ENCODE measurements at places on chromosomes 12 and 14.

DNA sequence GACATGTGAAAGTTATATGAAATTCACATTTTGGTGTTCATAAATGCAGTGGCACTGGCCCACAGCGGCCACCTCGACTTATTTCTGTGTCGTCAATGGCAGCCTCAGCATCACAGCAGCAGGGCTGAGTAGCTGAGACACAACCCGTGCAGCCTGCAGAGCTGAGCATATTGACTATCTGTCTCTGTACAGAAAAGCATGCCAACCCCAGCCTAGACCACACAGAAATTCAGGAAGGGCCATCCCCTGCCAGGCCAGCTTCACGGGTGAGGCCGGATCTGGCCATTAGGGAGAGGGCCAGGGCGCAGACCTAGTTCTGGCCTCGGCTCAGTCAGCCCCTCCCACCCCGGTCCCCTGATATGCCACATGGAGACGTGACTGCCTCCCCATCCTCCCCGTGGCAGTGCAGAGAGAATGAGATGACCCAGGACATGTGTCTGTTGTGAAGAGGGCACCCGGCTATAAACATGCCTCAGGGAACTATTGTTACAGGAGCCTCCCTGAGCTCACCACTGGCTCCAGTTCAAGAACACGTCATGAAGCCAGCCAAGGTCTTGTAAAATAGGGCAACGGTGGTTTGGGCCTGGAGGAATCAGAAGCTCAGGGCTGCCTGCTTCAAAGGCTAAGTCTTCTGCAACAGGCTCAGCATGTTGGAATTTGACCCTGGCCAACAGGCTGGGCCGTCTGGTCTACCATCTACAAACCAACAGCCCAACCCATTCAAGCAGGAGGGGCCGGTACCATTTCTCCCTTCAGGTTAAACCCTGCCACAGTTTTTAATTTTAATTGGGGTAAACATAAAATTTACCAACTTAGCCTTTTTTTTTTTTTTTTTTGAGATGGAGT lies 25.5 kb downstream of the SCARB1 start:
- no peak for DNase-seq

DNA sequence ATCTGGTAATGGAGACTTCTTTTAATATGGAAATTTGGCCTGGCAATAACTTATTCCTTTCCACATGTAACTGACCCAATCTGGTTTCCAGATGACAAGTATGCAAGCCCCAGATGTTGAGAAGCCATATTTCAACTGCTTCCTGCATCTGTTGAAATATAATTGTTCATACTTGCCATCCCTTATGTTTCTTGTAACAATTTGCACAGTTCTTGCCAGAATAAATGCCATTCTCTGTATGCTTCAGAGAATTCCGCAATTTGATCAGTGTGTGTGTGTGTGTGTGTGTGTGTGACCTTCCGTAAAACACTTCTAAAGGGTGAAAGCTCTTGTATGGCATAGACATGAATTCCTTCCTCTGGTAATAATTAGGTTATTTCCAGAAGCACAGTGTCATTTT lies 1.8 kb upstream of the CLEC2A start:
- no peak for DNase-seq

GRCh38 chr14:32352631-32353030 lies 23.5 kb downstream of the AKAP6 start:
- DNase-seq: no peak

- no peak for DNase-seq
Measured at GRCh38 chr14:97523936-97524335, 726.8 kb downstream of the VRK1 start.

- DNase-seq: no peak
Measured at GRCh38 chr14:61891810-61892209, 129.6 kb downstream of the SNAPC1 start.

DNA sequence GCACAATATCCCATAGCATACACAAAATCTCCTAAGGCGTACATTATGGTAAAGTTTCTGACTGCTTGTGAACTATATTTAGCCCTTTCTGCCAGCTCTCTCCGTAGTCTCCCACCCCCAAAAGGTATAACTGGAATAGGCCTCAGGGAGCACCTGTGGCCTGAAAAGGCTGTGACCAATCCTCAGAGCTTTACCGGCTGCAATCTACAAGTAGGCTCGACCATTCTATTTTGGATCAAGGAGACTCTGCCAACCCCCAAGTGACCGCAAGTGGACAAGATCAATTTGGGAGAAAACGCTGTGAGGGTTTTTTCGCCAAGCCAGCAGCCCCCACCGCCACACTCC lies 1.2 kb downstream of the PPTC7 start:
- no peak for DNase-seq

GRCh38 chr12:67797185-67797741 lies 148.7 kb downstream of the DYRK2 start:
- DNase-seq: no peak

GRCh38 chr12:124792961-124793441 lies 70.7 kb downstream of the SCARB1 start:
- DNase-seq: no peak

DNA sequence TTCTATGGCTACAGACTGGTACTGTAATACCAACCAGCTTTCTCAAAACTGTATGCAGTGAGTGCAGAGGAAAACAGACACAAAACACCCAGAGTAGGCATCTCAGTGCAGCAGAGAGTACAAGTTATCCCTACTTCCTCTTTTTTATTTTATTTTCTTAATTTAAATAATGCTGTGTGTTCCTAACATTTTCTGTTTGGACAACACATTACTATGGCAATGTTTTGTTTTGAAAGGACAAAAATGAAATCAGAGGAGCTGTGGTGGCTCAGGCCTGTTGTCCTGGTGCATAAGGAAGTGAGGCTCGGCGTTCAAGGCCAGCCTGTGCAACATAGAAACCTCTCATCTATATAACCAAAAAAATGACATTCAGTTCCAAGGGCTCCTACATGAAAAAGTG lies 33.7 kb upstream of the SELPLG start:
- DNase-seq: no peak

DNA sequence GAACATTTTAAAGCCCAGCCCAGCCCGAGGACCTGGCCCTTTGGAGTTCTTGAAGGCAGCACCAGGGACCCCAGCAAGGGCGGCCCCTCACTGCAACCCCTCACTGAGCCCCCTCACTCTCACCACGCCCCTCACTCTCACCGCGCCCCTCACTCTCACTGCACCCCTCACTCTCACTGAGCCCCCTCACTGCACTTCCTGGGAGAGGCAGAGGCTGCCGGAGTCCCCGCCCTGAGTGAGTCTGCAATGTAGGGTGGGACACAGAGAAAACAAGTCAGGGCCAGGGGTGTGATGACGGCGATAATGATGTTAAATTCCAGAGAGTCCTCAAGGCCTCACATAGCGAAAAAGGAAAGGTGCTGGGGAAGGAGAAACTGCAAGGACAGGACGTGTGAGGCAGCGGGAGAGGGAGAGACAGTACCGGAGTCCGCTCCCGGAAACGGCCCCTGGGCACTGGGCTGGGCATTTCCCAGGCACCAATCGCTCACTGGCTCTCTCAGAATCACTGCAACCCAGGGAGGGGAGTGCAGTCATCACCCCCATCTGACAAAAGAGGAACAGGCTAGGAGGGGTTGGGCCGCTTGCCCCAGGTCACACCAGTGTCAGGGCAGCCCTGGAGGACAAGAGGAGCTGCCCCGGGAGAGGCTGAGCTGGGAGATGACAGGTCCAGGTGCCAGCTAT lies 24.9 kb downstream of the CCDC88C start:
- no peak for DNase-seq

DNA sequence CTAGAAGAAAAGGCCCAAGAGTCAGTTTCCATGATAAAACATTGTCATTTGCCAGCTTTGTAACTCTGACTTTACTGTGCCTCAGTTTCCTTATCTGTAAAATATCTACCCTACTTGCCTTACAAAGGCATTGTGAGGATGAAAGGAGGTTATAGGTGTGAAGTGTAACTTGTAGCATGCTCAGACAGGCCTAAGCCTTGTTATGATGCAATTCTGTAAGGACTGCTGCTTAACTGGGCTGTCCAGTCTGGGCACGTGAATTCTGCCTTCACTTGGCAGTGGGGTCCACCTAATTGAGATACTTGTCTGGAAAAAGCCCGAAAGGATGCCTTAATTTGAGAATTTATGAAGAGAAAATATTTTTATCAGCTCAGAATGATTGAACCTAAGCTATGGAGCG lies 114.5 kb upstream of the DYRK2 start:
- no peak for DNase-seq

DNA sequence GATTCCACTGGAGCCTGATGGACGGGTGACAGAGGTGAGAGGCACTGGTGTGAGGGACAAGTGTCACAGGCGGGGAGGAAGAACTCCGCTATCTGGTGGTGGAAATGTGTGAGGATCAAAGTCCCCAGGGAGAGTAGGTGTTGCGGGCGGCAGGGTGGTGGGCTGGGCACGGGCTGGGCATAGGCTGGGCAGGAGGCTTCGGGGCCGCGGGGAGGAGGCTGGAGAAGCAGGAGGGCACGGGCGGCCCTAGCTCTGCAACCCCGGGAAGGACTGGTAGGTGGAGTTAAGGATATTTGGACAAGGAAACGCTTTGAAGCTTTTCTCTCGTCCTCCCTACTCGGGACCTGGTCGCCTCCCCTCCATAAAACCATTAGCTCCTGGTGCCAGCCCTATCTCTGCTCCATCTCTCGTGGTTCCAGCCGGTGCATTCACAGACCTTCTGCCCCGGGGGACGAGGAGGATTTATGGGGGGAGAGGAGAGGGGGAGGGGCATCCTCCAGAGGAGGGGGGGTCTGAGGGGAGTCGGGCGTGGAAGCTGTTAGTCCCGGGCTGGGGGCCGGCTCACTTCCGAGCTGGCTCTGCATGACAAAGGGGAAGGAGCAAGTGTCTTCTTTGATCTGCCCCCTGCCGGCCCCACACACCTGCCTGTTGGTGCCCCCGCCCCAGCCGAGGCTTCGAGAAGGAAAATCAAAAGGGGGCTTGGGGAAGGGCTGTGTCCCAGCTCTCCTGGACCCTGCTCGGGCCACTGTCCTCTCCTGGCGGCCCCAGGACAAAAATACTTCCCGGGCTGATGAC lies 504 bp downstream of the WNT5B start:
- no peak for DNase-seq

Data from stimulated activated CD4-positive, alpha-beta T cell treated with anti-CD3 and anti-CD28 coated beads, Interleukin-12 subunit alpha, Interleukin-12 subunit beta, amount 100 ng/mL, for 4 hours (primary cell).